ENCODE measurements at places on chromosomes 12 and 14.

DNA sequence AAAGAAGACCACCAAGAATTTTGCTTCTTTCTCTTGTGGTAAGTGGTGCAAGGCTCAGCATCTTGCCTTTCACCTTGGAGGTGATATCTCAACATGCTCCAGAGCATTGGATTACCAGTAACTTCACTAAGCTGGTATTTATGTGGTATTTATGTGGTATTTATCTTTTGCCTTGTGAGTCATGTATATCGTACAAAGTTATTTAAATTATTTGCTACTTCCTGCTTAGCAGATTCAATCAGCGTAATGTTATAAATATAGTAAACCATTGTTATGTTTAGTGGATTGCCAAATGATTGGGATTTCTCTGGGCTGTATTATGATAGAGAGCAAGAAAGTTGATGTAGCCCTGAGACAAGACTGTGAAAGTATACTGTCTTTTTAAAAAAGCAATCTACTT lies 366.4 kb downstream of the IPO8 start:
- no peak for DNase-seq

GRCh38 chr14:51527073-51527472 lies 124.6 kb upstream of the FRMD6 start:
- no peak for DNase-seq

DNA sequence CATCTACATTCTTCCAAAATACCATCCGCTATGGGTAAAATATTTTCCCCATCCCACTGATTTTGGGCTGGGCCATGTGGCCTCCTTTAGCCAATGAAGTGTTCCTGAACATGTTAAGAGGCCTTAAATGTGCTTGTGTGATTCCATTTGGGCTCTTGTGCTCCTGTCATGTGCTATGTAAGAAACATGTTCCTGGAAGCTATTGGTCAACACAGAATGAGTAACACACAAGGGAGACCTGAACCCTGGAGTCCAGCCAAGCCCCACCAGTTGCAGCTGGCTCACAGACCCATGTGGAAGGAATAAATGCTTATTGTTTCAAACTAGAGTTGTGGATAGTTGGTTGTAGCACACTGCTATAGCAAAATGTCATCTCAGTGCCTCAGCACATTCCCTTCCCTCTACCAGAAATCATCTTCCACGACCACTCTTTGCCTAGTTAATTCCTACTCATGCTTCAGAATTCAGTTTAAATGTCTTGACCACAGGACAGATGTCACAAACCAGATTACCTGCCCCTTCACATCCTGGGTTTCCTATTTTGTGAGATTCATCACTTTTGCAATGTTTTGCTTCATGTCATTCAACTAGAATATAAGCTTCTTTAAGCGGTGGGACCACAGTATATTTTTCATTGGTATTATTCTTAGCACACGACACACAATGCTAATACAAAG lies 217.3 kb upstream of the EEA1 start:
- DNase-seq, result no peak

GRCh38 chr12:60421741-60422140 lies 825.9 kb downstream of the SLC16A7 start:
- DNase-seq, result no peak
